ENCODE measurements at places on chromosomes 2 and 18.

DNA sequence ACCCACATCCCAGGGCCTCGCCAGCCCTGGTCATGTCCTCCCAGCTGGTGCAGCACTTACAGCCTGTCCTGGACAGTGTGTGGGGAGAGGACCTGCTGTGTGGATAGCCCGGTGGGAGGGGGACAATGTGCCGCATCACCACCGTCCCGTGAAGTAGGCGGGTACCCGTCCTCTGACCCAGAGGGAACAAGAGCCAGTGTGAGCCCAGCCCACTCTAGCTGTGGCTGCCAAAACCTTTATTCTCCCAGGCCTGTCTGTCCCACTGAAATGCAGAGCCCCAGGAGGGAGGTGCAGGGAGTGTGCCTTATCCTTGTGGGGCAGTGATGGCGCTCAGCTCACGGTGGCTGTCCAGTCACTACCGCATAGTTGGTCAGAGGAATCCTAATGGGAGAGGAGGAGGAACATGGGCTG lies 1.7 kb downstream of the TRAF3IP1 start:
- no peak for DNase-seq

DNA sequence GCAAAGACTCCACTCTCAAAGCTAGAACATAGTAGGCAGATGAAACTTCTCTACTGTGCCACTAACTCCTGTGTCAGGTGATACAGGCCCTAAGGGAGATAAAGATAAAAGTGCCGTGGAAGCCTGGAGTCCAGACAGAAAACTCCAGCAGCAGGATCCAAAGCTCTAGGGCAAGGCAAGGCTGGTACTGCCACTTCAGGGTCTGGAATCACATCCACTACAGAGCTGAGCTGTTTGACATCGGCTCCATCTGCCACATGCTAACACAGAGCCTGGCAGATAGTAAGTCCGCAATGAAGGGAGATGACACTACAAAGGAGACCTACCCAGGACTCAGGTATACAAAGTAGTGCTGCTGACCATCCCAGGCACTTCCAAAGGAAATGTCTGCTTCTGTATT lies 34.4 kb downstream of the EPG5 start:
- DNase-seq, result no peak

DNA sequence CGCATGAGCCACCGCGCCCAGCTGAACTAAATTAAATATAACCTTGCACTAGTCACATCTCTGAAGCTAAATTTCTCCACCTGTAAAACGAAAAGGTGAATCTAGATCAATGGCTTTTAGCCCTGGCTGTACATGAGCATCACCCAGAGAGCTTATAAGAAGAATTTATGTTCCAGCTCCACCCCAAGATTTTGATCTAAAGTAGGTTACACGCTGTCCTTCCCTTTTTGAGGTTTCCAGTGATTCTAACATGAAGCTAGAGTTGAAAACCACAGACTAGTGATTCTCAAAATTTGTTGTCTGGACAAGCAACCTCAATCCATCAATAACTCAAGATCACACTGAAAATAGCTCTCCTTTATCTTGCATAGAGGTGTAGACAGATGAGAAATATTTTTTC lies 208.8 kb upstream of the CRIM1 start:
- DNase-seq, result no peak

- DNase-seq, result no peak
Measured at GRCh38 chr18:51610481-51610880, 413.0 kb upstream of the MEX3C start.

- DNase-seq, result no peak
Measured at GRCh38 chr2:169891593-169892298, 64.5 kb downstream of the UBR3 start.

DNA sequence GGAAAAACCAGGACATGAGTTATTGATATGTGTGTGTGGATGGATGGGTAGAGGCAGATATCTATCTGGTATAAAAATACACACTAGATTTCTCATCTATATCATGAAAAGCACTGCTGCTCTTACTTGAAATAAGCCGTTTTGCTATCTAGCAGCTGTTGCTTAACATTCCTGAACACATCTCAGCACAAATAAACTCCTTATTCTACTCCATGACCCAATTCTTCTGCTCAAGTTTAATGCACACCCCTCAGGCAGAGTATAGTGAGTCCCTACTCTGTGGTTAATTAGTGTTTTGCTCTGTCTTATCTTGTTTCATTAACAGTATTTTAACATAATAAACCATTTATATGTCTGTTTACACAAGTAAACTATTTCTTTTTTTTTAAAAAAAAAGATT lies 134.2 kb downstream of the CBLN2 start:
- no peak for DNase-seq

- DNase-seq, result no peak
Measured at GRCh38 chr18:10054366-10054765, 140.6 kb downstream of the VAPA start.

DNA sequence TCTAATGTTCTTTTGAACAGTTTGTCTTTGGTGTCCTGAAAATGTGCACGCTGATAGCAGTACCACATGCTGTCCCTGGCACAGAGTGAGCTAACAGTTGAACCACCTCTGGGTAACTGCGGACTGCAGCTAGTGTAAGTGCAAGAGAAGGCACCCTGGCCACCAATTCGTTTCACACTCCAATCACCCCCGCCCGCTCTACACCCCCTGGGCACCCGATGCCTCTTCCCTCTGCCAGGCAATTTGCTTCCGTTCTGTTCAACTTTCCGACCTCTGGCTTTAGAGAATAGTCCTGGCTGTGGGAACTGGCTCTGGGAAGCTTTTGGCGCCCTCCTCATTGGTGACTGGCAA lies 1.4 kb downstream of the DOCK10 start:
- DNase-seq, result peak; percentile 39

DNA sequence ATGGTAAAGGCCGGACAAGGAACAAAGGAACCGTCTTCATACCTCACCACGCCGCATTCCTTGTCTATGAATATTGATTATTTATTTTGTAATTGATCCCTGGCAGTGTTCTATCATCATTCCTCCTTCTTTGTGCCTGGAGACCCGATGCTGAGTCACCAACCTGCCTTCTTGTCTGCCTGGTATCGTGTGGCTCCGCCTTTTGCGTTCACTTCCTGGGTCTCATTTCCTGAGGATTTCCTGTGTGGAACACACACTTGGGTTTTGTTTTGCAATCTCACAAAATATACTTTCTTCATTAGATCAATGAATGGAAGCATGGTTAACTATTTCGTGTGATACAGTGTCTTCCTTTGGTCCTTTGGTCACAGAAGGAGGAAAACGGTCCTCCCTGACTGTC lies 95.5 kb upstream of the SNTG2 start:
- DNase-seq, result no peak

DNA sequence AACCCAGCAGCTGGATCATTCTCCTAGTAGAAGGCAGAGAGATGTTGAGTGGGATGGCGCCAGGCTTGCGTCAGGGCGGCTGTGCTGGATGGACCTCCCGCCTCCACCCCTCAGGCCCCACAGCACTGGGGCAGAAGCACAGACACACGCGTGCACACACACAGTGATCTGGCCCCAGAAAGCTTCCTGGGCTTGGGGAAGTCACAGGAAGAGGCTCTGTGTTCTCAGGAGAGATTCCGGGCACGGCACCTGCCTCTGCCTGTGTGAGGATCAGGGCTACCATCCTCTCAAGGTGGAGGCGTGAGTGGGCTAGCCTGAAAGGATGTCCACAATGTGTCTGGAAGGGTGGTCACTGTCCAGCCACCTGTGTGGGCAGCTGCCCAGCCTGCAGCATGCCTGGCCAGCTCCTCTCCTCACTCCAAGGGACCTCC lies 229.8 kb upstream of the HS6ST1 start:
- no peak for DNase-seq

Measured in RPMI8226 (cell line).